Fibroblast of skin of right quadriceps (primary cell): ENCODE measurements at places on chromosomes 5 and 9.
A peak's percentile ranks its signal among the peaks of the same experiment; 100 is the strongest.

DNA sequence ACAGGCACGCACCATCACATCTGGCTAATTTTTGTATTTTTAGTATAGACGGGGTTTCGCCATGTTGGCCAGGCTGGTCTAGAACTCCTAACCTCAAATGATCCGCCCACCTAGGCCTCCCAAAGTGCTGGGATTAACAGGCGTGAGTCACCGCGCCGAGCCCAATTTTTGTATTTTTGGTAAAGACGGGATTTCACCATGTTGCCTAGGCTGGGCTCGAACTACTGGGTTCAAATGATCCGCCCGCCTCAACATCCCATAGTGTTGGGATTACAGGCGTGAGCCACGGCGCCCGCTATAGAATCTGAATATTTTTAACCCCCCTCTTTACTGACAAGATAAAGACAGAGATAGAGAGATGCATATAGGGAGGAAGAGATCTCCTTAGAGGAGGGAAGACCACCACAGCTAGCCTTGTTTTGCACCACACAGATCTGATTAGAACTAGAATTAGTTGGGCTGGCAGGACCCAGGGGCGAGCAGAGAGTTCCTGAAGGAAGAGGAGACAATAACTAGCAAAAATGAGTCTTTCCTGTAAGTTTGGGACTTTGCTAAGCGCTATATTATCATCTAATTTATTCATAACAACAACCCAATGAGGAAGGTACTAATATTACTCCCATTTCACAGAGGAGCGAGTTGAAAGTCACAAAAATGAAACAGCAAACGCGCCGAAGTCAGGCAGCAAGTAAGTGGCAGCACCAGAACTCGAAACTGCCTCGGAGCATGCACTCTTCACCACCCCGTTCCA is 1.5 kb upstream of the ANKHD1 start:
- no peak for DNase-seq

- no peak for DNase-seq
Observed at GRCh38 chr5:155969537-155969936, 357.4 kb upstream of the SGCD start.

- peak; percentile 99 for DNase-seq
Observed at GRCh38 chr5:160165137-160166068, 46.2 kb upstream of the PWWP2A start.

- DNase-seq, result peak; percentile 18
Observed at GRCh38 chr5:123155446-123155960, 66.5 kb downstream of the PRDM6 start.

DNA sequence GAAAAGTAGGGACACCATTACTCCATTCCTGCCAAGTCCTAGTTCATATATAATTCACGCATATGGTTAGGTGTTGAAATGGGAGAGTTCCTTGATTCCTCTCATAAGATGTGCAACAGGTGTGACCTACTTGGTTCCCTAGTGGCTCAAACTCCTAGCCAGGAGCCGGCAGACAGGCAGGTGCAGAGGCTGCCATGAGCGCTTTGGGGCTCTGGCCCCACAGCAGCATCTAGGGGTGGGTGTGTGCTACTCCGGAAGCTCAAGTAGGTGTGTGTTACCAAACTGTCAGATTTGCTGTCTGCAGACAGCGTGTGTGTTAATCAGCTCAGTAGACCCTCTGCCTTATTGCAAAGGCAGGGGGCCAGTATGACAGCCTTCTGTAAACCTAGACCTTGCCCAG is 1652.4 kb upstream of the ACO1 start:
- no peak for DNase-seq

- peak; percentile 37 for DNase-seq
Observed at GRCh38 chr5:80069251-80069800, 34.2 kb downstream of the THBS4 start.

- DNase-seq, result no peak
Observed at GRCh38 chr5:161342886-161343285, 203.6 kb downstream of the GABRB2 start.

DNA sequence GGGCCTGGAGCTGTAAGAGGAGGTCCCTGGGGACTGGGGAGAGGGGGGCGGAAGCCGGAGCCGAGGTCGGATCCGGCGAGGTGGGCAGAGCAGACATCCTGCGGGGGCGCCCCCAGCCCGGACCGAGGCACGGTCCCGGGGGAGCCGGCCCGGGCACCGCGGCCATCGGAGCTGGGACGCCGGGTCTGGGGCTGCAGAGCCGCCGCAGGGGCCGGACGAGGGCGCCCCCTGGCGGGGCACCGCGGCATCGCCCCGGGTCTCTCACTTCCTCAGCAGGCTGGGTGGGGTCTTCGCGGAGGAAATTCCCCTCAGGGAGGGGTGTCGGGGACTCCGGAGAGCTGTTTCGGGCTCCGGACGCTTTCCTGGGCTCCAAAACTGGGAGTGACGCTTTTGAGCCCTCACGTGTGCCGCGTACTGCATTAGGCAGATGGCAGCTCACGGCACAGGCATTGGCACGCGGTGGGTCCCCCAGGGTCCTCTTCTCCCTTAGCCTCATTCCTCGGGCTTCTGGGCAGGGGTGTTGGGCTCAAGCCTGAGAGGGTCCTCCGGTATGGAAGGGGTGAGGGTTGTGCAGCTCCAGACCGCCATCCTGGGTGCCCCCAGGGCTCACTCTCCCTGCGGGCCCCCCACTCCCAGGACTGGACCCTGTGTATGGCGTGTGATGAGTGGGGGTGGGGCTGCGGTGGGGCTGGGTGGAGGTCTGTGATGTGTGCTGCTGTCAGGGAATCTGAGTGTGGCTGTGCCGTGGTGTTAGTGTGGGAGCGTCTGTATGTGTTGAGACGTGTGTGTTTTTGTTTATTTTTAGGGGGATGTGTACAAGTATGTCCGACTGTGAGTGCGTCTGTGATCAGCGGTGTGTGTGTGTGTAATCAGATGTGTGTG is 29.6 kb downstream of the LHX2 start:
- peak; percentile 18 for DNase-seq
